ENCODE measurements at places on chromosomes 2 and 18.

GRCh38 chr2:121532894-121533293, 2.2 kb downstream of the RNU4ATAC start:
- DNase-seq, result no peak

- no peak for DNase-seq
Observed at GRCh38 chr2:239546541-239546940, 145.7 kb upstream of the HDAC4 start.

GRCh38 chr2:236768393-236769140, 198.9 kb downstream of the ACKR3 start:
- no peak for DNase-seq

GRCh38 chr2:204772546-204772945, 227.3 kb downstream of the PARD3B start:
- DNase-seq, result no peak

DNA sequence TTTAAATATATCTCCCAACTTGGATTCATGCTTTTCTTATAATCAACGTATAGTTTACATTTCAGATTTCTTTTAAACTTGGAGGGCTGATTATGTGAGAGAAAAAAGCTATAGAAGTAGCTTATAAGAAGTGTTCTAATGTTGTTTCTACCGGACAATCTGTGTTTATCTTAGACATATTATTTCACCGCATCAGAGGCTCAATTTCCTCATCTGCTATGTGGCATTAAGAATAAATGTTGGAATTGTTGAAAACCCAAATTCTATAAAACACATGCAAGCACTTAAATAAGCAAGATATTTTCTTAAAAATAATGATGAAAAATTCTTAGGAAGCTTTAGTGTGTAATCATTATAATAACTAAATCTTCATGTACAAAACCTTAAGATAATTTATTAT, 407.9 kb downstream of the HRH4 start:
- DNase-seq, result no peak

GRCh38 chr2:233853883-233854240, 473 bp downstream of the HJURP start:
- no peak for DNase-seq

GRCh38 chr2:238790833-238791230, 57.1 kb upstream of the TWIST2 start:
- DNase-seq, result no peak

- no peak for DNase-seq
Observed at GRCh38 chr18:76957384-76958355, 135.3 kb downstream of the ZNF236 start.

- no peak for DNase-seq
Observed at GRCh38 chr2:233799716-233800115, 21.6 kb downstream of the MROH2A start.

Measured in CD8-positive, alpha-beta T cell (primary cell).